Activated CD8-positive, alpha-beta memory T cell treated with anti-CD3 and anti-CD28 coated beads, Interleukin-2, amount 10 ng/mL, durations not matched to agents 7 days and 5 days (primary cell): ENCODE measurements at places on chromosomes 3 and 15.

- no peaks in the 10 kb centered on the region for H3K4me1 ChIP-seq
- no peaks in the 10 kb centered on the region for H3K36me3 ChIP-seq
- no peaks in the 10 kb centered on the region for H3K27me3 ChIP-seq
- H3K27ac ChIP-seq: no peak overlapping the region
- no peak for DNase-seq
- no peak overlapping the region for H3K4me3 ChIP-seq
Measured at GRCh38 chr15:31974855-31975829, 55.2 kb upstream of the CHRNA7 start.

DNA sequence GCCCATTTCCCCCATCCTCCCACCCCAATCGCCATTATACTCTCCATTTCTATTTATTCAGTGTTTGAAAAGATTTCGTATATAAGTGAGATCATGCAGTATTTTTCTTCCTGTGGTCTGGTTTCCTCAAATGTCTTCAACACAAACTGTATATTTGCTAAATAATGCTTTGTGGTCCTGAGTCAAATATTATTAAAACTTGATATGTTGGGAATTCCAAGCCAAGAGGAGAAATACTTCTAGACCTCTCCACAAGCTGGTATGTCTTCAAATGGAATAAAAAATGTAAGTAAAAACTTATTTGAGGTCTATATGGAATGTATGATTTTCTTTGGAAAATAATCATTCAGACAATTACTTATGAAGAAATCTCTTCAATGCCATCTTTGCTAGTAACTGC lies 122.5 kb upstream of the TSC22D2 start:
- peaks cover 51% of the 10 kb centered on the region for H3K27me3 ChIP-seq
- DNase-seq: no peak
- no peaks in the 10 kb centered on the region for H3K4me1 ChIP-seq
- H3K4me3 ChIP-seq: no peak overlapping the region
- H3K36me3 ChIP-seq: no peaks in the 10 kb centered on the region
- H3K27ac ChIP-seq: no peak overlapping the region

- H3K27ac ChIP-seq: no peak overlapping the region
- H3K4me3 ChIP-seq: no peak overlapping the region
- no peaks in the 10 kb centered on the region for H3K36me3 ChIP-seq
- DNase-seq: no peak
- H3K4me1 ChIP-seq: peaks cover 12% of the 10 kb centered on the region
Measured at GRCh38 chr3:139937674-139938279, 2.8 kb downstream of the CLSTN2 start.

DNA sequence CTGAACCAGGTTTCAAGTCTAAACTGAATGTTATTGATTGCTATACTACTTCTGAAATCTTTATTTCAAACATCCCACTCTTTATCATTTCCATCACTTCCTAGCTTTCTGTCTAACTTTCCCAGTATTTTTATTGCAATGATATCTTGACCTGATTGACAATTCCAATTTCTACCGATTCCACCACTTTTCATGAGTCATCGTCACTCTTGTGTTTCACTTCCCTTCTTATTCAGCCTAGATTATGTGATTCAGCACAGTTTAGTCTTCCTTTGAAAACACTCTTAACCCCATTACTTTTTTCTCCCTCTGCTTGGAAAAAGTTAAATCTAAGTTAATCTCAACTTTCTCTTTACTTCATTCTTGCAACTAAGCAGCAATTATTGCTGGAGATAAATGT lies 62.6 kb downstream of the SLC7A14 start:
- no peak overlapping the region for H3K27ac ChIP-seq
- H3K36me3 ChIP-seq: no peaks in the 10 kb centered on the region
- H3K27me3 ChIP-seq: peaks cover 7% of the 10 kb centered on the region
- DNase-seq: no peak

DNA sequence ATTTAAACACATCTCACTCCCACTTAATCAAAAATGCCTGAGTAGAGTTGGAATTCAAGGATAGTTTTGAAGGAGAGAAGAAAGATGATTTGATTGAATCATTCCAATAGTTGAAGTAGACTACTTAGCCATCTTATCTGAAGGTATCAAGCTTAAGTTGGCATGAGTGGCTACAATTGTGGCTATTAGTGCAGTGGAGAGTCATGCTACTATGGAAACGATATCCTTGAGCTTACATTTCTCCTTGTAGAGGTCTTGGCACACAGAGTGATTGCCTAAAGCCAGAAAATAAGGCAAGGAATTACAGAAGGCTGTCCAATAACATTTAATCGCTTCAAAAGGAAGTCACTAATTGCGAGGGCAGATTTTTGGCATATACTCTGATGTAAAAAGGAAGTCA lies 1022.7 kb downstream of the IGSF11 start:
- no peak overlapping the region for H3K4me3 ChIP-seq
- no peak overlapping the region for H3K27ac ChIP-seq
- no peaks in the 10 kb centered on the region for H3K27me3 ChIP-seq
- DNase-seq: no peak

GRCh38 chr3:126956361-126956760 lies 26.6 kb upstream of the PLXNA1 start:
- H3K4me1 ChIP-seq: no peaks in the 10 kb centered on the region
- no peak overlapping the region for H3K27ac ChIP-seq
- H3K27me3 ChIP-seq: no peaks in the 10 kb centered on the region
- no peak for DNase-seq
